ENCODE measurements at places on chromosomes 1 and 21.

DNA sequence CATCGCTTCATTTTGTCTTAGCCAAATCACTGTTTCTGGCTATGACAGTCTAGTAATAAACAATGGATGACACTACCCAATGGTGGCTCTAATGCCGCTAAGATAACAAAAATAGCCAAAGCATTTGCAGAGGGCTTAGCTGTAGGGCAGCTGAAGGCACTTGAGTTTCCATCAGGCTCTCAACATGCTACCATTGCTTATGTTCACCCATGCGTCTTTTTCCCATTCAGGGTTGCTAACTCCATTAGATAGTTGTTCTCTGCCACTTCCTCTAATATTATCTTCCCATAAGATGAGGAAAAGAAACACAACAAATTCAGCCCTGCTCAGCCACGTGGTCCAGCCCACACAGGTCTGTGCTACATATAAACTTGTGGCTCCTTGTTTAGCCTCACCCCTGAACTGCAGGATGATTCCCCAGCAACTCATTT is 159.6 kb downstream of the TOMM20 start:
- no peak for DNase-seq

GRCh38 chr21:24294171-24294570 is 1313.1 kb downstream of the MRPL39 start:
- DNase-seq = no peak

DNA sequence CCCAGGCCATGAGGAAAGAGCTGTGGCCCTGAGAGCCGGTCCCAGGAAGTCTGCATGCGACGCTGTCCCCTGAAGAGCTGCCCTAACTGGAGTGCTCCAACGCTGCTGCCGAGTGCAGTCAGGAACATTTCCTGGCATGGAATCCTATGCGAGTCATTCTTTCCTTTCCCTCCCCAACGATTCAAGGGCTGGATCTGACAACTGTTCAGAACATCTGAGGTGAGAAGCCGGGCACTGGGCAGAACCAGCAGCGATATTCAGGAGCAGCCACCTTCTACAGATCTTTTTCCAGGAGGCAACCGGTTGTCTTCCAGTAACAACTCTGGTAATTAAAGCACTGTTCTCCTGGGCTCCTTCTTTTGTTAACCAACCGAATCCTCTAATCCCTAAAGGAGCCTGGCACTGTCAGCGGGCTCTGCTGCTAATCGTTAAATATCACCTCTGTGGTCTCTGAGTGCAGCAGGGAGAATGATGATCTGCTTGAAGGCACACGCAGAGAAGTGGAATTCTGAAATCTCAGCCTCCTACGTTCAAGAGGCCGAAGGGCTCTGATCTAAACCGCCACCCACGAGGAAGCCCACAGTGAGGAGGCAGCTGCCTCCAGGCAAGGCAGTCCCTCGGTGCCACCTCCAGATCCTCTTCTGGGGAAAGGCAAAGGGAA is 55.8 kb downstream of the SLC45A1 start:
- DNase-seq = no peak

- no peak for DNase-seq
These were observed 37.2 kb upstream of the SCCPDH start for GRCh38 chr1:246687002-246687401.

DNA sequence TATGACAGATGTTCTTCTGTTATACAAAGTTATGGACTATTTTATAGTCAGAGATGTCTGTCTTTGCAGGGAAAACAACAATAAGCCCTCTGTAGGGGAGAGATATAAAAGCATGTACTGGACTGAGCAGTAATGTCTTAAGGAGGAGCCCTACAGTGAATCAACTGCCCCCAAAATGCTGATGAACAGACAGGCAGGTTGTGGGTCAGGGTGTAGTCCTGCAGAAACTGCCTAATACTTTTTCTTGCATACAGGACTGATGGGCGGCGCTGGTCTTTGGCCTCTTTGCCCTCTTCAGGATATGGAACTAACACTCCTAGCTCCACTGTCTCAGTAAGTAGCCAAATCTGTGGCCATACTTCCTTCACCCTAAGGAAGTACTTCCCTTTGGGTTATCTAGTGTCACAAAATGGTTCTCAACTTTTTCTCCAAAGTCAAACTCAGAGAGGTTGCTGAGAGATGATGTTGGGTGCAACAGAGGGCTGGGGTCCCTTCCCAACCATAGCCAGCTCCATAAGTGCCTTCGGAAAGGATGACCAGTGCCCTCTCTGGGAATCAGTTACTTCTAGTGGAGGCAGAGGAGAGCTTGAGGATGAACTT is 129.8 kb downstream of the PIK3R3 start:
- no peak for DNase-seq

GRCh38 chr21:28342212-28342810 is 650.4 kb downstream of the LTN1 start:
- DNase-seq = no peak

DNA sequence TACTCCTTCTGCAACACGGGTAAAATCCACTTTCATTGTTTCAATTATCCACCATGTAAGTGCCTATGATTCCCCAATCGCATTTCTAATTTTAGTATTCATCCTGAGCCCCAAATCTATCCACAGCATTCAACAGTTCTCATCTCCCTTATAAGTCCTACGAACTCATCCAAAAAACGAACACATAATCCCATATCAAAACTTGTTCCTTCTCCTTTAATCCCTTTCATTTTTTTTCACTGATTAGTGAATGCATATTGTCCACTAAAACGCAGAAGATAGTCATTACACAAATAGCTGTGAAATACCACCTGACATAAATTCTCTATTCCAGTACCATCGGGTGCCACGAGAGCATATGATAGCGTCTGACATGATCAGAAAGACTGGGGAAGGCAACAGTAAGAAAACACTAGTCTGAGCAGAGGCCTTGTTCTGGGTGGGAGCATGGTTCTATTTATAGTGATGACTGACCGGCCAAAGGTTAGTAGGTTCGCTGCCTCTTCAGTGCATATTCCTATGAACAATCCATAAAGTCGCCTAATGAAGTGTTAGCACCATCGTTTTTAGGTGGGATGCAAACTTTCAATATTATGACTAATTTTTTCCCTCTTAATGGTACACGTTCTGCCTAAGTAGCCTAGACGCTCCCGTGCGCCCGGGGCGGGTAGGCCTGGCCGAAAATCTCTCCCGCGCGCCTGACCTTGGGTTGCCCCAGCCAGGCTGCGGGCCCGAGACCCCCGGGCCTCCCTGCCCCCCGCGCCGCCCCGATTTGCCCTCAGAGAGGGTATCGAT is 648 bp downstream of the ATP5PF start:
- peak; percentile 72 for DNase-seq

- DNase-seq = no peak
These were observed 11.9 kb upstream of the TCP10L start for GRCh38 chr21:32597205-32597604.

GRCh38 chr1:115306146-115306545 is 31.9 kb downstream of the NGF start:
- no peak for DNase-seq

DNA sequence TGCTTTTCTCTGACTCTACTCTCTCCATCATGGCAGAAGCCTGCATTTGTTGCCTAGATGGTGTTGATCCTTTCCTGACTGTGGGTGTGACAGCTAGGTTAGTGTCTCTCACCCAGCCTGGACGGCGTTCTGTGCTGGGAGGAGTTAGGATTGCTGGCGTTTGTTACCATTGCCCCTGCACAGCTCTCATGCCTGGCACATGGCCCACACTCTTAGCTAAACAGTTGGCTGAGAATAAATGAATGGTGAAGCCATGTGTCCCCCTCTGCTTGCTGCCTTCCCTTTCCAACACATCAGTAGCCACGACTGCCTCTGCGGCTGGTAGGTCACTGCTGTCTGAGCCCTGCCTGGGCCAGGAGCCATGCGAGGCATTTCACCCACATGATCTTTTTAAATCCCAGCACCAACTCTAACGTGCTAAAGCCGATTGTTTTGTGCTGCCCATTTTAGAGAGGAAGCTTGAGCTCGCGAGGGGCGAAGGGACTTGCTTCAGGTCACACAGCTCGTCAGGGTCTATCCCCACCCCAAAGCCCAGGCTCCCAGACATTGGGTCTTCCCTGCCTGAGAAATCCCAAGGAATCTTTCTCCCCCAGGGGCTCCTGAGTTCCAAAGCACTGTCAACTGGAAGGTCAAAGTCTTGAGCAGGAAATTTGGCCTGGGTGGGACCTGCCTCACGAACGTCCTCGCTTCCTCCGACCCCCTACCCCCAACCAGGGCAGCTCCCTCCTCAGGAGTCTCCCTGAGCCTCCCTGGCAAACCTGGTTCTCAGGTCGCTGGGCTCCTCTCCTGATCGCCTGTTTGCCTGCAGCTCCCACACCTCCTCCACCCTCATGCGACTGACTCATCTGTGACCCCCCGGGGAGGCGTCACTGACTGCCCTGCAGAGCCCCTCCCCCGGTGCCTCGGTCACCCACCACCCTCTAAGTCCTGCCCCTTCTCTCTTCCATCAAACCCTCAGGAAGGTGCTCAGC is 271.7 kb upstream of the C1orf174 start:
- DNase-seq = peak; percentile 39

DNA sequence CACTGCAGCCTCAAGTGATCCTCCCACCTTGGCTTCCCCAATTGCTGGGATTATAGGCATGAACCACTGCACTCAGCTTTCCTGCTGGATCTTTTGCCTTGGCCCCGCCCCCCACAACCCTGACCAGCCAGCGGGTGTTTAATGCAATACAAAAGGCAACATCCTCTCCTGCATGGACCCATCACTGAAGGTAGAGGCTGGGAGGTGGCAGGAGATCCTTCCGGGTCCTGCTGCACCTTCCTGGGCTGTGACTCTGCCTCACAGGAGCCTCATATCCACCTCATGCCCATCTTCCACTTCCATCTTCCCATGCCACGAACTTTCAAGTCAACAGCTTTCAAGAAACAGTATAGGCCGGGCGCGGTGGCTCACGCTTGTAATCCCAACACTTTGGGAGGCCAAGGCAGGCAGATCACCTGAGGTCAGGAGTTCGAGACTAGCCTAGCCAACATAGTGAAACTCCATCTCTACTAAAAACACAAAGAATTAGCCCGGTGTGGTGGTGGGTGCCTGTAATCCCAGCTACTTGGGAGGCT is 11.7 kb upstream of the WNT9A start:
- DNase-seq = peak; percentile 34

DNA sequence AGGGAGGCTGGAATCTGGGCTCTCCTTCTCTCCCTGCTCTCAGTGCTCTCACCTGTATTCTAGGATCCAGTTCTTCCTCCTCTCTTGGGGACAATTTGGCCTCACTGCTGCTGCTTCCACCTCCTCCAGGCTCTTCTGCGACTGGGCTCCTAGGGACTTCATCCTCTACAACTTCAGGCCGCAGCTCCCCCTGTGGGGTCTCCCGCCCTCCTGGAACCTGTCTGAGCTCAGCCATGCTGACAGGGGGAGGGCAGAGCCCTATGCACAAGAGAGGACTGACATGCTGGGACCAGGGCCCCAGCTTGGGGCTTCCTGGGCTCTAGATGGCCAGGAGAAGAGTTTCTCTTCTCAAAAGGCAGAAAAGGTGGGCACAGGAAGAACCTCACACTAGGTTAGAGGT is 1.0 kb downstream of the SH3BP5L start:
- DNase-seq = peak; percentile 34

DNA sequence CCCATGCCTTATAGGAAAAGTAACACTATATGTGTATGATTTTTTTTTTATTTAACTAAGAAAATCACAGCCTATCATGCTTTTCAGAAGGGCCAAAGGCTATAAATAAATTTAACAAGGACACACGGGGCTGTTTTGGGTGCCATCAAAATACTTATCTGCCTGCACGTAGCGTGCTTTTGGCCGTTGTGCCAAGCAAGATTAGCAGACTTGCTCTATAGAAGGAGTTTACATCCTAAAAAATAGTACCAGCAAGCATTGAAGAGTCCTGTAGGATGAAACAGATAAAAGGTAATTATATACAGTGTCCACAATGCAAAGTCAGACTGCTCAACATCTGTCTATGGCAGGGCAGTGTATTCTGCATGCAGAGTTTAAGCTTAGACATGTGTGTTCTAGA is 3.7 kb downstream of the OLIG1 start:
- no peak for DNase-seq

GRCh38 chr1:116904791-116905320 is 4.9 kb upstream of the PTGFRN start:
- DNase-seq = no peak

- DNase-seq = peak; percentile 72
These were observed 17.6 kb downstream of the ATP8B2 start for GRCh38 chr1:154342836-154343472.

DNA sequence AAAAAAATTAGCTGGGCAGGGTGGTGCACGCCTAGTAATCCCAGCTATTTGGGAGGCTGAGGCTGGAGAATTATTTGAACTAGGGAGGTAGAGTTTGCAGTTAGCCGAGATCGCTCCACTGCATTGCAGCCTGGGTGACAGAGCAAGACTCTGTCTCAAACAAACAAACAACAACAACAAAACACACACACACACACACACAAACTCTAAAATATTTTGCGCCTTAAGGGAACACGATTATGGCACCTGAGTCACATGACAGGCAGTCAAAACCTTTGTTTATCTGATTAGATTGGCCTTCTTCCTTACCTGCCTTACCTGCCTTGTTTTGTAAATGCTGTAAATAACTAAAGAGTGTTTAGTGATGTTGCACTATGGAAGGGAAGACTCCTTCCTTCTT is 20.6 kb upstream of the WNT2B start:
- no peak for DNase-seq

DNA sequence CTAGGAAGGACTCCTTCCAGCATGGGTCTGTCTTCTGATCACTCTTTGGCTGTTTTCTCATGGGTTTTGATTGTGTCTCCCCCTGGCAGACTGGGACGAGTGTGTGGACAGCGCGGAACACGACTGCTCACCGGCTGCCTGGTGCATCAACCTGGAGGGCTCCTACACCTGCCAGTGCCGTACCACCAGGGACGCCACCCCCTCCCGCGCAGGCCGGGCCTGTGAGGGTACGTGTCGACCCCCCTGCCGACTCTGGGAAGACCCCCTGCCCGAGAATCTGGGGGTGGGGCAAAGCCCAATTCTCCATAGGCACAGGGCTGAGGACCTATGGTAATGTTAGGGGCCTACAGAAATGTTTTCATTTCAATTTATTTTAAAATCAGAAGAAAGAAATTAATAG is 38.4 kb downstream of the UMODL1 start:
- DNase-seq = no peak

GRCh38 chr1:55639051-55639450 is 423.9 kb upstream of the USP24 start:
- no peak for DNase-seq

DNA sequence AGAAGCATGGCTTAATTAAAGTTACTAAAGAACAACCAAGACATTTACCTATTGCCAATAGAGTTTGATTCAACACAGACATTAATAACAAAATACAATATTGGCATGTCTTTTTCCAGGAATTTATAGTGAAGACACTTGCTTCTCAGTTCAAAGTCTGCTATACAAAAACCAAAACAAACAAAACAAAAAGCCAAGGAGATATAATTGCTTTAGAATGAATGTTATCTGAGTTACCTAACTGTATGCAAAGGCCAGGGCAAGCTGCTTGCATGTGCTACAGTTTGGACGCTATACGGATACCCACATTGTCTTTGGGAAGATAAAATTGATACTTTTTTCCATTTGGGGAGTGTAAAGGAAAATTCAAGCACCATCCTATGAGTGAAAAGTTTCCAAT is 13.6 kb downstream of the FMO5 start:
- no peak for DNase-seq

- DNase-seq = no peak
These were observed 146.8 kb downstream of the ESRRG start for GRCh38 chr1:216576234-216576937.

- DNase-seq = no peak
These were observed 51.0 kb downstream of the RAB3GAP2 start for GRCh38 chr1:220221269-220221668.
